Stimulated activated CD4-positive, alpha-beta T cell treated with anti-CD3 and anti-CD28 coated beads, Interleukin-2, amount 100 ng/mL, for 24 hours (primary cell): ENCODE measurements at places on chromosomes 12 and 14.

- no peak for DNase-seq
These were observed 56.7 kb downstream of the RGS6 start for GRCh38 chr14:71988939-71989338.

DNA sequence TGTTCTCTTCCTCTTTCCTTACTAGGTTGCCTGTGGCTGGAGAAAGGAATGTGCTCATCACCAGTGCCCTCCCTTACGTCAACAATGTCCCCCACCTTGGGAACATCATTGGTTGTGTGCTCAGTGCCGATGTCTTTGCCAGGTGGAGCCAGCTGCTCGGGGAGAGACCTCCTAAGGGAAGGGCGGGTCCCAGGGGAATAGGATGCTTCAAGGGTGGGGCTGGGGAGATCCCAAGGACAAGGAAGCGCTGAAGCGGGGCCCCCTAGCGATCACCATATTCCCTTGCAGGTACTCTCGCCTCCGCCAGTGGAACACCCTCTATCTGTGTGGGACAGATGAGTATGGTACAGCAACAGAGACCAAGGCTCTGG, 10.2 kb downstream of the MARS1 start:
- no peak for DNase-seq

DNA sequence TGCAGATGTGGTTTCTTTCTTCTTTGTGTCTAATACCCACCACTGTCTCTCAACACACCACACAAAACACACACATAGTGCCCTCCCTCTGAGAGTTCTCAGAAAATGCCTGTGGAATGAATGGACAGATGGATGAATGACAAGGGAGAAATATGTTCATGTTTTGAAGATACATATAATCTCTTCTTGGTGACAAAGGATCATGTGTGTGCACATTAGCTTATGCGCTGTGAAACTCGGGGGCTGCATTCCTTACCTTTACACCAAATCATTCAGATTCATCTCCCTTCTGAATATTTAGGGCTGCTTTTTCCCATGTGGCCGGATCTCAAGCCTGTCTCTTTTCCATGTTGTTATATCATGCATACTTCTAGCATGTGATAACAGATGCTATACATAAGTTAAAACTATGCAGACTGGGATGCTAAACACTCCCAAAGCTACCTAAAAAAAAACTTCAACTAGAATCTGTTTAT, 111.4 kb downstream of the EPS8 start:
- no peak for DNase-seq

DNA sequence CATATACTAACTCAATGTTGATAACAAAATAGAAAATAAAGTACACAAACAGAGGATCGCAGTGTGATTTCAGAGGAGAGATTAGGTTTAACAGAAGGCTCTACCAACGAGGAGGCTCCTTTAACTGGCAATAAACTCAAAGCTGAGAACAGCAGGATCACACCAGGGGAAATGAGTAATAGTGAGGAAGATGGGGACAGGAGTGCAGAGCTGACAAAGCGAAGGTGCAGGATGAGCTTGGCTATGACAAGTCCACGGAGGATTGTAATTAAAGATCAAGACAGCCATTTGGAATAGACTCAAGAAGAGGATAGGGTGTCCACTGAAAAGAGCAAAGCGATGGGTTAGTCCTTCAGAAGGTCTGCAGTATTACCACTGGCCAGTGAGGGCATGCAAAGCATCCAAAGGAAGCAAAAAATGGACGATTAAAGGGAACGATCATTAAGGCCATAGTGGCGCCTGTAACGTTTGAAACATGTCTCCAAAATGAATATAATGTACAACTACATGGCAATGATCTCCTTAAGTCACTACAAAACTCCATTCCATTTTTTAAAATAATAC, 85.3 kb downstream of the GRIN2B start:
- no peak for DNase-seq

- no peak for DNase-seq
These were observed at the start of gene OR4K15 for GRCh38 chr14:19975291-19975690. Gene OR4K15, plus strand, starts transcription at chr14:19975591. Its CDS starts 0 bp downstream, at chr14:19975591.

DNA sequence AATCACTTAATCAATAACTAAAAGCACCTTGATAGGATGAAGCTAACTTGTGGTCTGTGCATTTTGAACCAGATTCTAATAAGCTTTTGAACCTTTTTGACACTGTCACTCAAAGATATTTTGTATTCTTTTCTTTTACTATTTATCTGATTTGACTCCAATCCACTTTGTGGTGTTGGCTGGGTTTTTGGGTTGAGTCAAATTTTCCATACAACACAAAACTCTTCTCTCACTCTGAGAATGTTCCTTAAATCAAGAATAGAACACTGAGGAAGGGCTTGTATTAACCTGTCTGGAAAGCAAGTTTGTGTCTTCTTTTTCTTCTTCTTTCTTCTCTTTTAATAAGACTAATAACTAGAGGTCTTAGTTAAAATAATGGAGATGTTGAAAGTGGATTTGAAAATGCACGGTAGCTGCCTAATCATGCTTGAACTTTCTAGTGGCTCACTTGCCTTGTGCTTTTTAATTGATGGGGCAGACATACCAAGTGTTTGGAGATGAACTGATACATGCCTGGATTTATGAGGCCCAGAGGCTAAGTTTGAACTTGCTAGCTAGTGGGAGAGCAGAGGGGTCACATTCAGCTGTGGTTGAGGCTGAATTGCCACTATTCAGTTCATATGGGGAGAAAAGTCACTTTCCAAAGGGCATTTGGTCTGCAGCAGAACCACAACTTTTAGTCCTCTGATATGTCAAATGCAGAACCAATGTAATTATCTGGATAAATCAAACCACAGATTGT, 93.5 kb upstream of the PTHLH start:
- DNase-seq = no peak

DNA sequence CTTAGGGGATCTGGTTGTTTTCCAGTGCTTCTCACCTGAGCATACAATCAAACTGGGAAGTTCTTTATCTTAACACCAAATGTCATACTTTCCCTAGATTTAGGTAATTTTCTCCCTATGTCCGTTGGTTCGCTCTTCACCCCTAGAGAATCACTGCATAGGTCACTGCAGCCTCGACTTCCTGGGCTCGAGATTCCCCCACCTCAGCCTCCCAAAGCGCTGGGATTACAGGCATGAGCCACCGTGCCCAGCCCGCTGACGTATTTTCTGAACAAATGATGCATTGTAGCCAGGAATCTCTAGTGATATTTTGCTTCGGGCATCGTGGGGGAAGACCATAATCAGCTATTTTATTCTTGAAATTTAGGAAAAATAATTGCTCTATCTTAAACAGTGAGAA, 1.1 kb upstream of the RPL41 start:
- DNase-seq = no peak

DNA sequence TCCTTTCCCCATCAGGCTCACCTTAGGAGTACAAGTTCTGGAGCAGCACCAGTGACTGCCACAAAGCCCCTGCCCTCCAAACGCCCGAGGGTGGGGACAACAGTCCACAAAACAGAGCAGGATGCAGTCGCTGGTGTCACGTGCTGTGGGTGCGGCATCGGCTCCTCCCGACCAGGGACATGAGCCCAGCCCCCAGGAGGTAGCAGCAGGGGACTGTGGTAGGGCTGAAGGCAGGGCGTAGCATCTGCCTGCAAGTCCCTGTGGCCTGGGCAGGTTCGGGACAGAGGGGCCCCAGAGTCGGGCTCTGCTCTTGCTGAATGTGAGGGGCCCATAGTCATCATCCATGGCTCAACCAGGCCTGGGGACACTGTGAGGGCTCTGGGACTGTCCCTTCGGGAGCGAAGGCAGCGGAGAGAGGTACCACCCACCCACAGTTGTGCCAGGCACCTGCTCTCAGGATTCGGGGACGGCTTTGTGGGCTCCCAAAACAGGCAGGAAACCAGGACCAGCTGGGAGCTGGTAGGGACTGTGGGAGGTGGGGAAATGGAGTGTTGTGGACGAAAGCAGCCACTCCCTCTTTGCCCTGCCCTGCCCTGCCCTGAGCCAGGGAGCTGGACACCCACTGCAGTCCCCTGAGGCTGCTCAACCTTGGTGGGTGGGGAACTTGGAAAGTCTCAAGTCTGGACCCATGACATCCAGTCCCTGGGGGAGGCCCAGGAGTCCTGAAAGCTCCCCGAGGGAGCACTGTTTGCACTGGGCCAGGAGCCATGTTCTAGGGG, 30.7 kb downstream of the FBRSL1 start:
- DNase-seq = no peak

- no peak for DNase-seq
These were observed 5.3 kb upstream of the TSPAN8 start for GRCh38 chr12:71162832-71163763.

- DNase-seq = no peak
These were observed 68.8 kb downstream of the GALNT16 start for GRCh38 chr14:69328765-69329164.

GRCh38 chr12:114400361-114400811, 5.6 kb downstream of the TBX5 start:
- no peak for DNase-seq

- DNase-seq = peak; percentile 75
These were observed 54.9 kb upstream of the OVCH1 start for GRCh38 chr12:29552324-29552927.

GRCh38 chr12:124026755-124027745, 54.0 kb downstream of the ZNF664 start:
- DNase-seq = no peak

- DNase-seq = no peak
These were observed 20.3 kb upstream of the C14orf180 start for GRCh38 chr14:104559028-104559803.

GRCh38 chr14:83483063-83483462, 1949.4 kb upstream of the SEL1L start:
- DNase-seq = no peak

GRCh38 chr14:71194251-71194650, 287.0 kb downstream of the PCNX1 start:
- DNase-seq = no peak

DNA sequence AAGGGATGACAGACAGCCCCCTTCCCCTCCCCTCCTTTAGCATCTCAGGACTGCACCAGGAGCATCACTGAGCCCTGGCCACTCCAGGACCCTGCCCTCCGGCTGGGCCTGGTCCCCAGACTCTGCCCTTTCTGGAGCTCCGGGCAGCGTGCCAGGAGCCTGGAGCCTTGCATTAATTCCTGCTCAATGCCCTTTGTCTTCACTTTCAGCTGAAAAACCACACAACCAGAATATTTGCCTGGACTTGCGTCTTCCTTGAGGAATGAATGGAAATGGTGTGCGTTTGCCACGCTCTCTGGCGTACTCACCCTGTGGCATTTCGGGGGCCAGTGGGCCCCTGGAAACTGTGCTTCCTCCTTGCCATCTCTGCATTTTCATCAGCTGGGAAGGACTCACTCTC, 8.5 kb upstream of the RFLNA start:
- no peak for DNase-seq

- no peak for DNase-seq
These were observed 48.6 kb upstream of the PCNX1 start for GRCh38 chr14:70858641-70859040.

DNA sequence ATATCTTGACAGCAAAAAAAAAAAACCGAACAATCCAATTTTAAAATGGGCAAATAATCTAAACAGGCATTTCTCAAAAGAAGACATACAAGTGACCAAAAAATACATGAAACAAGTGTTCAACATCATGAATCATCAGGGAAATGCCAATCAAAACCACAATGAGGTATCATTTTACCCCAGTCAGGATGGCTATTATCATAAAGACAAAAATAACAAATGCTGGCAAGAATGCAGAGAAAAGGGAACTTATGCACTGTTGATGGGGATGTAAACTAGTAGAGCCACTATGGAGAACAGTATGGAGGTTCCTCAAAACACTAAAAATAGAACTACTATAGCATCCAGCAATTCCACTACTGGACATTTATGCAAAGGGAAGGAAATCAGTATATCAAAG, 448.2 kb downstream of the RGS6 start:
- DNase-seq = no peak

- DNase-seq = no peak
These were observed 23.4 kb downstream of the MAP1LC3B2 start for GRCh38 chr12:116582610-116583009.

DNA sequence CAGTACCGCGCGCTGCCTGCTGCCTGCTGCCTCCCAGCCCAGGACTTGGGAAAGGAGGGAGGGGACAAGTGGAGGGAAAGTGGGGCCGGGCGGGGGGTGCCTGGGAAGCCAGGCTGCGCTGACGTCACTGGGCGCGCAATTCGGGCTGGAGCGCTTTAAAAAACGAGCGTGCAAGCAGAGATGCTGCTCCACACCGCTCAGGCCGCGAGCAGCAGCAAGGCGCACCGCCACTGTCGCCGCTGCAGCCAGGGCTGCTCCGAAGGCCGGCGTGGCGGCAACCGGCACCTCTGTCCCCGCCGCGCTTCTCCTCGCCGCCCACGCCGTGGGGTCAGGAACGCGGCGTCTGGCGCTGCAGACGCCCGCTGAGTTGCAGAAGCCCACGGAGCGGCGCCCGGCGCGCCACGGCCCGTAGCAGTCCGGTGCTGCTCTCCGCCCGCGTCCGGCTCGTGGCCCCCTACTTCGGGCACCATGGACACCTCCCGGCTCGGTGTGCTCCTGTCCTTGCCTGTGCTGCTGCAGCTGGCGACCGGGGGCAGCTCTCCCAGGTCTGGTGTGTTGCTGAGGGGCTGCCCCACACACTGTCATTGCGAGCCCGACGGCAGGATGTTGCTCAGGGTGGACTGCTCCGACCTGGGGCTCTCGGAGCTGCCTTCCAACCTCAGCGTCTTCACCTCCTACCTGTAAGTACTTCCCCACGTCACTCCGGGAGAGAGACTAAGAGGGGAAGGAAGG, at the start of gene LGR5:
Gene LGR5 (plus strand): TSS at position 186 of the 732 bp plus-strand sequence. CDS start 283 bp downstream, at position 469.
- peak; percentile 28 for DNase-seq

GRCh38 chr12:89070603-89071002, 281.7 kb downstream of the DUSP6 start:
- peak; percentile 25 for DNase-seq

DNA sequence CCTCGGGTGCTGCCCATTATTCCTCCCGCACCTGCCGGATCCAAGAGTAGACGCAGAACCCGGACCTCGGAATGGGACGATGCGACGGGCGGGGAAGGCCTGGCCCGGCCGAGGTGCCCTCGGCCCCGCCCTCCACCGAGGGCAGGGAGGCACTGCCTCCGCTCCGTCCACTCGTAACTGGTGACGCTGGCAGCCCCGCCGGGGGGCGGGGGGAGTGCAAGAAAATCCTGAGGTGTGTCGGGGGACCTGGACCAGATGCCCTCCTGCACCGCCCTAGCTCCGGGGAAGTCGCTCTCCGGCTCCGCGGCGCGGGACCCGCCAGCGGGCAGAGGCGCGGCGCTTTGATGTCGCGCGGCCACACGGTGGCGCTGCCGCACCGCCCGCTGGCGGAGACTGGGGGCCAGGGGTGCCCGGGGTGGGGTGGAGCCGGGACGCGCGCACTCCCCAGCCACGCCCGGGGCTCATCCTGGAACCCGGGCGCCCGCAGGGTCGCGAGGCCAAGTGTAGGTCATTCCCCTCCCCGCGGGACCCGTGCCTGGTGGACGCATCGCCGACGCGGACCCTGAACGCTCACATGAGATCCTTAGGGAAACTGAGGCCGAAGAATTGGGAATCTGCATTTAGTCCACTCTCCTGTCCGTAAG, 202.8 kb downstream of the TTC8 start:
- DNase-seq = peak; percentile 71

- no peak for DNase-seq
These were observed 25.3 kb downstream of the WDR20 start for GRCh38 chr14:102164965-102165364.

DNA sequence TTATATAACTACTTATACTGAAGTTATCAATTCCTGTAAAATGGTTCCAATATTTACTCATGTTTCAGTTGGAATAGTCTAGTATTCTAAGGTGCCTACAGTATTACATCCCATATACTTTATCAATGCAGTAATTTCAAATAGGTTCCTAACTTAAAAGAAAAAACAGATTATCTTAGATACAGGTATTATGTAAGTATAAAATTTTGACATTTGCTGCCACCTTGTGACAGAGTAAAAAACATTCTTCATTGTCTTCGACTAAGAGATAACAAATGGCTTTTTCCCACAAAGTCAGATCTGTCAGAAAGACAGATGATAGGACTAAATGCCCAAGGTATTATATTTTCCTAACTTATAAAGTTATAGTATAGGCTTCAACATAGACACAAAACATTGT, 78.7 kb downstream of the TXNDC16 start:
- DNase-seq = no peak
